Fibroblast of lung (primary cell): ENCODE measurements at places on chromosomes 6 and 20. TPM values are rescaled to one million over a fixed set of nuclear protein-coding genes. Genes with fewer than 3 reads are reported as not detected.
A peak's percentile ranks its signal among the peaks of the same experiment; 100 is the strongest.

DNA sequence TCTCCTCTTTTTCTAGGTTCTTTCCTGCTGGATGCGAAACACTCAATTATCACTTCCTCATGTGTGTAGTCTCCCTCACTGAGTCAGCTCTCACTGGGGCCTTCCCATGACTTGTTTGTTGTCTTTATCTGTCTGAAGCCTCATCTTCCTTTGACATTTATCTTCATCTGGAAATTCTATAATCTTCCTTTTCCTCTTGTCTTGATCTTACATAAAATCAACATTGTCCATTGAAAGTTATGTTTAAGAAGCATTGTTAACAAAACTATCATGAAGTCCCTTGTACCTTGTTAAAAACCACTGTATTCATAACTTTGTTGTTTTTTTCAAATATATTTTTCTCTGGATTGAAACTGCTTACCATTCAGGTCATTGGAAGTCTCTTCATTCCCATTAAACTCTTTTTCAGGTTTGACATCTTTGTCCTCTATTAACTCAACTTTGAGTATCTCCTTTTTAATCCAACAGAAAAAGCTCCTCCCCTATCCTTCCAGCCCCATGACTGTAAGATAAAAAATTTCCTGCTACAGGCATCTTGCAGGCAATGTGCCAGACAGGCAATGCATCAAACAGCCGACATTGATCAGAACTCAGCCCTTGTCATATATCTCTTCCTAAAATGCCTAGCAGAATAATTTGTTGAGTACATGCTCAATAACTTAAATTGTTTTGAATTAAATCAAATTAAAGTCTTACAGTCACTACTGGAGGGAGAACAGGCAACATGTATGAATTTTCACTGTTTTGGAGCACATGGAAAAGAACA lies 34.8 kb downstream of the MYLIP start:
- H3K4me3 ChIP-seq: no peak overlapping the region
- H3K4me1 ChIP-seq: no peaks in the 10 kb centered on the region
- H3K27ac ChIP-seq: no peak overlapping the region
- H3K36me3 ChIP-seq: no peaks in the 10 kb centered on the region
- H3K27me3 ChIP-seq: no peaks in the 10 kb centered on the region
- peak; percentile 27 for DNase-seq

Gene HLA-DPA1
- polyA plus RNA-seq: 3.3 and 9.1 TPM in 2 replicates

Gene MLN
- polyA plus RNA-seq: not detected in 2 replicates

Gene MRAP2
- polyA plus RNA-seq: 0.03 and 0.10 TPM in 2 replicates

GRCh38 chr6:139522511-139523220 lies 148.2 kb upstream of the CITED2 start:
- peak; percentile 60 for DNase-seq
- H3K27ac ChIP-seq: no peak overlapping the region
- no peaks in the 10 kb centered on the region for H3K27me3 ChIP-seq
- H3K4me3 ChIP-seq: no peak overlapping the region

Gene POM121L2
- not detected in 2 replicates for polyA plus RNA-seq

GRCh38 chr6:67811239-67812037 lies 823.6 kb upstream of the ADGRB3 start:
- H3K27ac ChIP-seq: no peak overlapping the region
- no peaks in the 10 kb centered on the region for H3K4me1 ChIP-seq
- DNase-seq: no peak
- H3K36me3 ChIP-seq: no peaks in the 10 kb centered on the region

DNA sequence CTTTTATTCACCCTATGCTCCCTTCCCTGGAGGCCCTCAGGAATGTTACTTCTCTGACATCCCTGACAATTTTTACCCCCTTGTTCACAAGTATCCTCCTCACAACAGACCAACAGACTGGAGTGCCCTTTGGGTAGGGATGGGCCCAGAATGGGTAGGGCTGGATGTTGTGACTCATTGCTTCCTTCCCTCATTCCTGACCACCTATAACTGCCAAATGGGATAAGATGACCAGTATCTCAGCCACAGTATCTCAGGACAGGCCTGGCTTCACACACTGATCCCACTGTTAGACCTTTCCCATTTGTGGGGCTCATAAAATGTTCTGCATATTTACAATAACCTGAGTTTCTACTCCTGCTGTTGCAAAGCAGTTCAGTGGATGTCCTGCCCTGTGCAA lies 223.0 kb upstream of the LRFN2 start:
- H3K27me3 ChIP-seq: no peaks in the 10 kb centered on the region
- DNase-seq: peak; percentile 5
- H3K27ac ChIP-seq: no peak overlapping the region
- H3K36me3 ChIP-seq: no peaks in the 10 kb centered on the region
- H3K4me1 ChIP-seq: no peaks in the 10 kb centered on the region
- H3K4me3 ChIP-seq: no peak overlapping the region

Gene C20orf141
- 0.36 and 0.57 TPM in 2 replicates for polyA plus RNA-seq

- H3K4me1 ChIP-seq: no peaks in the 10 kb centered on the region
- DNase-seq: no peak
- no peaks in the 10 kb centered on the region for H3K36me3 ChIP-seq
- H3K4me3 ChIP-seq: no peak overlapping the region
- no peak overlapping the region for H3K27ac ChIP-seq
Observed at GRCh38 chr6:14025160-14025559, 92.4 kb upstream of the CD83 start.

GRCh38 chr6:33961691-33962090 lies 157.9 kb upstream of the MLN start:
- no peaks in the 10 kb centered on the region for H3K4me1 ChIP-seq
- H3K4me3 ChIP-seq: no peak overlapping the region
- no peaks in the 10 kb centered on the region for H3K27me3 ChIP-seq

DNA sequence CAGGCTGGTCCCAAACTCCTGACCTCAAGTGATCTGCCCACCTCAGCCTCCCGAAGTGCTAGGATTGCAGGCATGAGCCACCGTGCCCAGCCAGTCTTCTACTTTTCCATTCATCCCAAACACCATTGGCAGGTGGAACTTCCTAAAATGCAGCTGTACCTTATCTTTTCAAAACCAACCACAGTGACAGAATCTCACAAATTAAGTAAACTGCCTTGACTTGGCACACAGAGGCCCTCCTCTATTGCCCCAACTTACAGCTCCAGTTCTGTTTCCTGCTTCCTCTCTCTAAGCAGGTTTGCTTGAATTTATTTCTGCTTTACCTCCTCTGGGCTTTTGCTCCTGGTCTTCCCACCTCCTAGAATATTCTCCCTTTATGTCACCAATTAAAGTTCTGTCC lies 7.6 kb downstream of the MYB start:
- H3K4me1 ChIP-seq: peaks cover 1% of the 10 kb centered on the region
- no peaks in the 10 kb centered on the region for H3K36me3 ChIP-seq
- H3K27me3 ChIP-seq: peaks cover 3% of the 10 kb centered on the region

- H3K4me3 ChIP-seq: no peak overlapping the region
- no peaks in the 10 kb centered on the region for H3K27me3 ChIP-seq
- H3K27ac ChIP-seq: no peak overlapping the region
- H3K4me1 ChIP-seq: peaks cover 12% of the 10 kb centered on the region
- H3K36me3 ChIP-seq: peaks cover 2% of the 10 kb centered on the region
Observed at GRCh38 chr20:63972312-63973159, 2.8 kb upstream of the ZNF512B start.

GRCh38 chr6:38137608-38138265 lies 318.2 kb downstream of the ZFAND3 start:
- no peak overlapping the region for H3K4me3 ChIP-seq
- no peaks in the 10 kb centered on the region for H3K4me1 ChIP-seq
- H3K27me3 ChIP-seq: no peaks in the 10 kb centered on the region
- H3K27ac ChIP-seq: no peak overlapping the region
- H3K36me3 ChIP-seq: no peaks in the 10 kb centered on the region

- no peaks in the 10 kb centered on the region for H3K27me3 ChIP-seq
- H3K27ac ChIP-seq: no peak overlapping the region
- H3K36me3 ChIP-seq: no peaks in the 10 kb centered on the region
- no peak for DNase-seq
Observed at GRCh38 chr20:60986506-60987156, 265.4 kb upstream of the CDH4 start.

DNA sequence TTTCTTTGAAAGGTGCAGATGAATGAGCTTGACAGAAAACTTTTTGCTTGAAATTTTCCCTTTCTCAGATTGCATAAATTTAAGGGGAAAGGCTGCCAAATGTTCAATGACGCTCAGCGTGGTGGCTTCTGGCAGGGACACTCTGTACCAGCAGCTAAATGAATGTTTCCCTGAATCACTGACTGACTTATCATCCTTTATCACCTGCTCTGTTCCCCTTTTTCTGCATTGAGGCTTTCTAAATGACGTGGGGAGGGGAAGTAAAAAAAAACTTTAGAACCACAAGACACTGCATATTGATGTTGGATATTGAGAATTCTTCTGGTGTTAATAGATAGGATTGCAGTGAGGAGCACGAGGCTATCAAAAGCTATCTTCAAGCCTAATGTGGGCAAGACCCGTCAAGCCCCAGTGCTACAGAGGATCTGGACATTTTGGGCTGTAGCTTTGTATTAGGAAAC lies 46.9 kb upstream of the ENPP5 start:
- H3K4me3 ChIP-seq: no peak overlapping the region
- no peaks in the 10 kb centered on the region for H3K27me3 ChIP-seq
- no peaks in the 10 kb centered on the region for H3K4me1 ChIP-seq
- DNase-seq: no peak
- no peak overlapping the region for H3K27ac ChIP-seq
- H3K36me3 ChIP-seq: no peaks in the 10 kb centered on the region

GRCh38 chr6:73739096-73739495 lies 43.1 kb downstream of the CD109 start:
- H3K4me3 ChIP-seq: no peak overlapping the region
- no peaks in the 10 kb centered on the region for H3K36me3 ChIP-seq
- peak; percentile 85 for DNase-seq

Gene DDRGK1
- 37.5 and 42.4 TPM in 2 replicates for polyA plus RNA-seq

GRCh38 chr20:40807821-40808170 lies 118.8 kb upstream of the MAFB start:
- H3K27me3 ChIP-seq: no peaks in the 10 kb centered on the region
- no peak overlapping the region for H3K27ac ChIP-seq
- no peaks in the 10 kb centered on the region for H3K36me3 ChIP-seq
- H3K4me3 ChIP-seq: no peak overlapping the region
- DNase-seq: no peak

DNA sequence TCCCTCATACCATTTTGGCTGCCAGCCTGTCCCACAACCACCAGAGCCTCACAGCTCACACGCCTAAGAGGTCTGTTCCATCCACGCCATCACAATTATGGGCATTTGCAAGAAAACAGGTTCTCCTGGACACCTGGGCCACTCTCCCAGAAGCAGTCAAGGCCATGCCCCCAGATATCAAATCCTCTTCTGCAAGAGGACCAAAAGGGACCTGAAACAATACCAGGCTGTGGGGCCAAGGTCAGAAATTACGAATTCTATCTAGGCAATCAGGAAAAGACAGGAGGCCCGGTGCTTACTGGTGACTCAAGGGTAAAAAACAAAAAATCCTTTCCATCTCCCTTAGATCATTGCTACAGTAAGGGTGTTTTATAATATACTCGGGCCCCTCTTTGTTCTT lies 69.8 kb downstream of the ZMYND8 start:
- H3K4me1 ChIP-seq: no peaks in the 10 kb centered on the region
- H3K4me3 ChIP-seq: no peak overlapping the region
- no peak for DNase-seq
- no peak overlapping the region for H3K27ac ChIP-seq
- H3K36me3 ChIP-seq: peaks cover 8% of the 10 kb centered on the region

DNA sequence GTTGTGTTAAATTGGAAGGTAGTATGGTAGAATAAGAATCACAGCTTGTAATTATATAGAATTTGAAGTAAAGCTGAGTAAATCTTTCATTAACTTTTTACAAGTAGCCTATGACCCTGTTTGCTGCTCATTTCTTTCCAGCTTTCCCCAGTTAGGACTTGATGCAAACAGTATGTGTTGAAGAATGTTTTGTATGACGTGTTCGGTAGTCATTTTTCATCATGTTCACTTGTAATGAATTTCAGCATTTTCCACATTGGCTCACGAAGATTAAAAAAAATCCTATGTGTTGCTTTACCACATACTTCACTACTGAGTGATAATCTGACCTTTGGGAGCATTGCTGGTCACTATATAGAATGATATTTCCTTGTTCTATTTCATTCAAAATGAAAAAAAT lies 162.4 kb downstream of the CDKAL1 start:
- no peak overlapping the region for H3K4me3 ChIP-seq
- H3K36me3 ChIP-seq: no peaks in the 10 kb centered on the region
- no peaks in the 10 kb centered on the region for H3K27me3 ChIP-seq
- no peak overlapping the region for H3K27ac ChIP-seq
- DNase-seq: peak; percentile 43

GRCh38 chr6:132919045-132919860 lies 104.9 kb downstream of the RPS12 start:
- peaks cover 6% of the 10 kb centered on the region for H3K4me1 ChIP-seq
- peak overlapping the region; percentile 23 for H3K4me3 ChIP-seq
- H3K27ac ChIP-seq: peak overlapping the region; percentile 23
- H3K36me3 ChIP-seq: no peaks in the 10 kb centered on the region

DNA sequence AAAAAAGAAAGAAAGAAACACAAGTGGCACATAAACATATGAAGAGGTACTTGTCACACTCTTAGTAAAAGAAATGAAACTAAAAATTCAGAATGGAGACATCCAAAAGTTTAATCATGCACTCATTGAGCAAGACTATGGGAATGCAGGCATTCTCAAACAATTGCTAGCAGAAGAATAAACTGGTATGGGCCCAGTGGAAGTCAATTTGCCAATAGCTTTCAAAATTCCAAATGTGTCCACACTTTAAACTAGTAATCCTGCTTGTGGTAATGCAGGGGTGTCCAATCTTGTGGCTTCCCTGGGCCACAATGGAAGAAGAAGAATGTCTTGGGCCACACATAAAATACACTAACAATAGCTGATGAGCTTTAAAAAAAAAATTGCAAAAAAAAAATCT lies 97.4 kb downstream of the EPB41L2 start:
- no peak overlapping the region for H3K27ac ChIP-seq
- H3K36me3 ChIP-seq: no peaks in the 10 kb centered on the region
- H3K4me3 ChIP-seq: no peak overlapping the region
- H3K27me3 ChIP-seq: no peaks in the 10 kb centered on the region
- H3K4me1 ChIP-seq: peaks cover 18% of the 10 kb centered on the region
- peak; percentile 68 for DNase-seq

Gene SYS1
- polyA plus RNA-seq: 21.9 and 23.4 TPM in 2 replicates

- H3K36me3 ChIP-seq: no peaks in the 10 kb centered on the region
- no peak for DNase-seq
- no peaks in the 10 kb centered on the region for H3K27me3 ChIP-seq
Observed at GRCh38 chr6:16240589-16241320, 2.4 kb downstream of the GMPR start.

- no peak overlapping the region for H3K4me3 ChIP-seq
- no peak overlapping the region for H3K27ac ChIP-seq
- peak; percentile 39 for DNase-seq
Observed at GRCh38 chr6:114096561-114097172, 125.7 kb upstream of the HDAC2 start.

- H3K4me1 ChIP-seq: no peaks in the 10 kb centered on the region
- H3K27ac ChIP-seq: no peak overlapping the region
- DNase-seq: no peak
Observed at GRCh38 chr6:128990360-128990759, 107.4 kb downstream of the LAMA2 start.

Gene ZNF165
- 0.14 and 0.23 TPM in 2 replicates for polyA plus RNA-seq

Gene DACT2
- not detected in 2 replicates for polyA plus RNA-seq

- H3K4me3 ChIP-seq: no peak overlapping the region
- no peak overlapping the region for H3K27ac ChIP-seq
- H3K36me3 ChIP-seq: no peaks in the 10 kb centered on the region
- no peaks in the 10 kb centered on the region for H3K27me3 ChIP-seq
Observed at GRCh38 chr6:126180585-126180984, 159.3 kb upstream of the CENPW start.

Gene SLC22A3
- 0.03 TPM in 2 replicates for polyA plus RNA-seq

- H3K27ac ChIP-seq: no peak overlapping the region
- peaks cover 14% of the 10 kb centered on the region for H3K4me1 ChIP-seq
- no peak overlapping the region for H3K4me3 ChIP-seq
- peaks cover 33% of the 10 kb centered on the region for H3K36me3 ChIP-seq
Observed at GRCh38 chr20:34530342-34530741, 14.1 kb downstream of the DYNLRB1 start.

Gene ID4
- polyA plus RNA-seq: 0.51 and 1.3 TPM in 2 replicates
